ENCODE measurements at places on chromosomes 3 and 15.

DNA sequence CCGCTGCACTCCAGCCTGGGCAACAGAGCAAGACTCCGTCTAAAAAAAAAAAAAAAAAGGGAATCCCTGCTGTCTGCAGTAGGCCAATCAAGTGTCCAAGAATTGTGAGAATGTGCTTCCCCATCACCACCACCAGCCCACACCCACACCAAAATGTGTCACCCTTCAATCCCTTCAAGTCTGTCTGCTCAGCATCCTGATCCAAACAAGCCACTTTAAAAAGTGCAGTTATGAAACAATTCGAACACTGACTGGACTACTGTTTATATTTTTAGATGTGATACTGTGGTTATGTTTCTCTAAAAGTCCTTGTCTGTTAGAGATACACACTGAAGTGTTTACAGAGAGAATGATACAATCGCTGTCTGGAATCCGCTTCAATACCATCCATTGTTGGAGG is 78.1 kb upstream of the CGNL1 start:
- no peak for DNase-seq

GRCh38 chr3:141643796-141644195 is 94.3 kb upstream of the RNF7 start:
- DNase-seq = no peak

DNA sequence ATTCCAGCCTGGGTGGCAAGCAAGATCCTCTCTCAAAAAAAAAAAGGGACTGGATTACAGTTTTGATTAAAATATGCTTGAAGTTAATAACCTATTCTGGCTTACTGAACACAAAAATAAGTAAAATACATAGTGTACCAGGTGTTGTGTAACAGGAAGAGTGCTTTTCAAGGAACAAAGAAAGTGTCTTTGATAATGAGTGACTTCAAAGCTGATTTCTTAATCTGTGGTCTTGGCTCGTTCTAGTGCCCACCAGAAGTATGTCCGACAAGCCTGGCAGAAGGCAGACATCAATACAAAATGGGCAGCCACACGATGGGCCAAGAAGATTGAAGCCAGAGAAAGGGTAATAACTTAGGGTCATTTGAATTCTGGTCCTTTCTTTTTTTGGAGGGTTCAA is 4.0 kb downstream of the RPL14 start:
- no peak for DNase-seq

DNA sequence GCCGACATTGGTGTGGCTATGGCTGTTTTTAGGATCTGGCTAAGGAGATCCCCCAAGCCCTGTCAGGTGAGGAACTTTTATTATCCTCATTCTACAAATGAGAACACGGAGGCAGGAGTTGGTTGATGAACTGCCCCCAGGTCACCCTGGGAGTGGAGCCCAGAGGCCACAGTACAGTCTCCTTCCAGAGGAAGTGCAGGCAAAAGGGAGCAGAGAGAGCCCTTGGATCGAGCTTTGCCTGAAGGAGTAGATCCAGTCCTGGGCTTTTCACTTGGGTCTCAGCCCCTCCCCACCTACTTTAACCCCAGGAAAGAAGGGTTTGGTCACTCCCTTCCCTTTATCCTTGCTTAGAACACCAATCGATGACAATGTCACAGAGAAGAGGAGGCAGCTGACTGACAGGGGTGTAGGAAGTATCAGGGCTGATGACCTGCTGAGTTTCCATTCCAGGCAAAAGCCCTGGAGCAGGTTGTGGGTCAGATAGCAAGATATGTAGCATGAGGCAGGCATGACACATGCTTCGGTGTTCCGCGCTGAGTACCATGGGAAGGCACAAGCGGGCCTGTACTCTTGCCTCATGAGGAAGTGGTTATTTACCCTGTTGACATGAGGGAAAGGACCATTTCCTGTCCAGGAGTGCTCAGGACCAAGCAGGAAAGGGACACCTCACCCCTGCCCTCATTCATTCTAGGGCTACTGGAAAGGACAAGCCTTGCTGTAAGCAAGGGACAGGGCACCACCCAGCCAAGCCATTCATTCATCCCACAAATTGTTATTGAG is 5.8 kb upstream of the PLA2G4D start:
- DNase-seq = no peak

- no peak for DNase-seq
Measured at GRCh38 chr3:33513262-33513863, 73.2 kb upstream of the UBP1 start.

- no peak for DNase-seq
Measured at GRCh38 chr3:45008117-45008516, 18.0 kb upstream of the CLEC3B start.

DNA sequence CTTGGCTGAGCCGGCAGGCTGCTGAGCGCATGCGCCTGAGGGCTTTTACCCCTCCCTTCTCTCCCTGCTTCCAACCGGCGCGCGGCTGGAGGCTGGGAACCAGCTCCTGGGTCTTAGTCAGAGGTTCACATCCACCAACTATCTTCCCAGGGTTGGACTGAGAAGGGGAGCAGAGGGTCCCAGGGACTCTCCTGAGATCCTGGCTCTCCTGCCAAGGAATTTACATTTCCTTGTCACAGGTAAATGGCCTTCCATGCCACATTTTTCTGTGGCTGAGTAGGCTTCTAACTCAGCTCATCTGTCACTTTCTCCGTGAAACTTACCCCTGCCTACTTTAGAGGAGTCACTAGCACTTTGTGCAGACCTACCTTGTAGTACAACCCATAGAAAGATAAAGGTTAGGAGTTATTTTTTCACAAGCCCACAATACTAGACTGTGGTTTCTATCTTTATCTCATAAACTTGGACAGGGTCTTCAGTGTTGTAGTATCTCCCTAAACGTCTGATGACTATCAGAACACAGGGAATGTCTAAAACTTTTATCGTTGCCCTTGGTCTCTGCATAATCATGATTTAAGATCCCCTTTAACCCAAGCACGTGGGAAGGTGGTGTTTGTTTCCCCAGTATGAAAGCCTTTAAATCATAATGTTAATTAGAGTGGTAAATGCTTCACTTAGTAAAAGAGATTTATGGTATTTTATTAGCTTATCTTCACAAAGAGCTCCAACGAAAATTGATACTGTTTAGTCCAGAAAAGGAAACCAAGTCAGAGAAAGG is 638 bp upstream of the TBC1D5 start:
- DNase-seq = no peak

DNA sequence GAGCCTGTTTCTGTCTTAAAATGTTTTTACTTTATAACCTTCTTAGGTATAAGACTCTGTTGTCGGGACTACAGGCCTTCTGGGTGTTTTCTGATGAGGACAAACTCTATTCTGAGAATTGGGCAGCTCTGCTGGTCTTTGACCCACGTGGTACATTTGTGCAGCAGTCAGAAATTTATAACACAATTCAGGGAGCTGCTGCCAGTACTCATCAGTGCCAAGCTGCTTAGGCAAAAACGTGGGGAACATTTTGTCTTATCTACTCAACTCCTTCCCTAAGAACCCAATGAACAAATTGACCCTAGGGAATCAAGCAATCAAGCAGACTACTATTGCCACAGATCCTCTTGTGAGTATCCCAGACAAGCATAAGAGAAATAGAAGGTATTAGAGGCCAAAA is 180.7 kb upstream of the PDZRN3 start:
- peak; percentile 6 for DNase-seq

DNA sequence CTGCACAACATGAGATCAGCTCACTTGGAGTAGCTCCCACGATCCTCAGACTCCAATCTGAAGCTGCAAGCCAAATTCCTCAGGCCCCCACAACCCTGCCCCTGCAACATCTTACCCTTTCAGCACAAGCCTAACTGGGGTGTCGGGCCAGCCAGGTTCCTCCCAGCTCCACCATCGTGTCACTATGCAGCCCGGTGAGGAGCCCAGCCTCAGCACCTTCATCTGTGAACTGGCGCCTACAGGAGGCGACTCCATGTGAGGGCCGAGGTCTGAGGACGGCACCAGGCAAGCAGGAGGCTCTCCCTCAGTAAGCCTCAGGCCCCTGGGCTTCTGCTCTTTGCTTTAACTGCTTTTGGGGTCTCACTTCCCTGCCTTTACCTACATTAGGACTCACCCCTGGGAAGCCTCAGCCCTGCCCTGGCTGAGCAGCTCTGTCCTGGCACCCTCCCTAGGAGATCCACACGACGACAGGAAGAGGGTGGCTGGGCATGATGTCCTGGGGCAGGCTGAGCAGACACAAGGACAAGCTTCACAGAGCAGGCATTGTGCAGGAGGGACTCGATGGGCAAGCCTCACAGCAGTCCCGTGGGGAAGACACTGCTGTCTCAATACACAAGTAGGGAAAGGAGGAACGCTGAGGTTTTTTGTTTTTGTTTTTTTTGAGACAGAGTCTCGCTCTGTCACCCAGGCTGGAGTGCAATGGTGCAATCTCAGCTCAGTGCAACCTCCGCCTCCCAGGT is 104.6 kb downstream of the ADAMTS17 start:
- no peak for DNase-seq

DNA sequence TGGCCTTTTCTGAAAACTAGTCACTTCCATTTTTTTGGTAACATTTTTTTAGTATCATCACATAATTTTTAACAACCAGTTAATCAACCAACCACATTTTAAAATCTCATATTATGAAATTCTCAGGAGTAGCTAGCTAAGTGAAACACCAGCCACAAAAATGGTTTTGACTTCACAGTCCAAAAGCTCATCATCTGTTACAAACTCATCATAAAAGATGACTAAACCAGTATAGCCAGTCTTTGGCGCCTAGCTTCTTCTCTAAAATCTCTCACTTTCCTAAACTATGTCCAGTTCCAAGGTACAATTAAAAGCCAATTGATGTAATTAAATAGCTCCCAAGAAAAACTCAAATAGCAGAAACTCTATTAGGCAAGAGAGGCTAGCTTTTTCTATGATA is 88.2 kb upstream of the ZNF385D start:
- no peak for DNase-seq

GRCh38 chr15:47949815-47950214 is 171.0 kb upstream of the SLC24A5 start:
- no peak for DNase-seq

DNA sequence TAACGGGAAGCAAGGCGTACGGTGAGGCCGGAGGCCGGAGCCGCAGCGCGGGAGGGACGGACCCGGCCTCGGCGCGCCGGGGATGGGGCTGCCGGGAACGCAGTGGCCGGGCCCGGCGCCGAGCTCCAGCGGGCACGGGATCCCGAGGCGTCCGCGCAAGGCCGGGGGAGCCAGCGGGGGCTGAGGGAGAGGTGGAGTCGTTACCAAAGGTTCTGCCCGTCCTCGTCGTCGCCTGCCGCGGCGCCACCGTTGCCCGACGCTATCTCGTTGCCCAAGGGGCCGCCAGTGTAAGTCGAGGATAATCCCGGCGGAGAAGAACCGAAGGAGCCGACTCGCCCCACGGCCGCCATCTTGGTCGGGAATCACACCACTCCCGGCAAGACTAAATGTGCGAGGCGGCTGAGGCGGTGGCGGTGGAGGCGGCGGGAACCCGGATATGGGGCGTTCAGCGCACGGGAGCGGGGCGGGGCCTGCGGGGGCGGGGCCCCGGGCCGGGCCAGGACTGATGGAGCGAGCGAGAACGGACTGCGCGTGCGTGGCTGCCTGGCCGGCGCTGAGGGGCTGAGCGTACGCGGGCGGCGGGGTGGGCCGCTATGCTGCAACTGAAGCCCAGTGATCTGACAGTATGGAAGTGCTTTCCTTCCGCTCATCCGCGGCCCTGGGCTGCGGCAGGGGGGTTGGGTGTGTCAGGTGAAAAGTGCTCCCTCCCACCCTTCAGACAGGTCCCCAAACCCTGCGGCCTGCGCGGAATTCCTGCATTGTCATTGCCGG is at the start of gene DYNC1LI1:
Gene DYNC1LI1 (minus strand): TSS at position 438 of the 771 bp plus-strand sequence. CDS start 88 bp downstream, at position 350.
- peak; percentile 90 for DNase-seq

GRCh38 chr15:71341811-71342550 is 226.7 kb downstream of the THSD4 start:
- DNase-seq = no peak

DNA sequence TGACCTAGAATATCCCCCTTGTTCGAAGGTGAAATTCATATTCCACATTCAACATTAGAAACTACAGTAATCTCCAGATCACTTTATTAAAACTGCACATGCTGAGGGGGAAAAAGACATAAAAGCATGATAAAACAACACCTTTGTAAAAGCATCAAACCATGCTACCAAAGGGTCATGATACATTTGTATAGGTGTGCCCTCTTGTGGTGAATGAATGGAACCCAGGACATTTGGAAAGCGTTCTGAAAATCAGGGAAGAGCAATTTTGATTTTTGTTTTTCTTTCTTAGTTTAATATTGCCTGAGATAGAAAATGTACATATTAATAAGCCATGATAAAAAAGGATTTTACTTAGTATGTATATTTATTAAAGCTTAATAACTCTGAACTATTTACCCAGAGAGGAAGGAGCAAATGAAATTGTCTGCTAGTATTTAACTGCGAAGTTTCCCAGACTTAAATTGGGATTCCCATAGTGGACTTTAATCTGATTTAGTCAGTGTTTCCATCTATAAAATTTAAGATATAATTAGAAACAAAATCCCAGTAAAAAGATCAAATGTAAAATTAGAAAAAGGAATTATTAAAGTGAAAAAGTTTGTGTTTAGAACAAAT is 105.8 kb upstream of the ARL6 start:
- peak; percentile 53 for DNase-seq

DNA sequence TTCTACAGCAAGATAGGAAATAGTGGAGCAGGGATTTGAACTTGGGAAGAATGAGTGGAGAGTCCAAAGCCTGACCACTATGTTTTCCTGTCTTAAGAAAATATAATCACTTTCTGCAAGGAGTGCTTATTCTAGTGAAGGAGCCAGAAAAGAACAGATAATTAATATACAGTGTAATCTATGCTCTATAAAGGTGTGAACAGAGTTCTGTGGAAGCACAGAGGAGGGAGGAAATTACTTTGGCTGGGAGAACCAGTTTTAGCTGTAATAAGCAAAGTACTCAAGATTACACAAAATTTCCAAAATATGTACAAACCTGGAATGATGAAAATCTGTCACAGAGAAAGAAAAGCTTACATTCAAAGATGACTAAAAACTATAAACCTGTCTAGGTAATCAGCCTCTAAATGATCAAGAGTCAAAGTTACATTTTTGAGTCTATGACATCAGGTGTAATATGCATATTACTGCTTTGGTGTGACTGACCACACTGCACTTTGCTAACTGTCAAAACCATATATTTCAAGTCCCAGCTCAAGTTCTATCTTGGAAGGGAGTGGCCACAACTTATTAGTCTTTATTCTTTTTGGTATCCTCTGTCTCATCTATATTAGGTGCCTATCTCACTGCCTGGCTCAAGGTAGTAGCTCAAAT is 40.7 kb upstream of the MB21D2 start:
- no peak for DNase-seq

DNA sequence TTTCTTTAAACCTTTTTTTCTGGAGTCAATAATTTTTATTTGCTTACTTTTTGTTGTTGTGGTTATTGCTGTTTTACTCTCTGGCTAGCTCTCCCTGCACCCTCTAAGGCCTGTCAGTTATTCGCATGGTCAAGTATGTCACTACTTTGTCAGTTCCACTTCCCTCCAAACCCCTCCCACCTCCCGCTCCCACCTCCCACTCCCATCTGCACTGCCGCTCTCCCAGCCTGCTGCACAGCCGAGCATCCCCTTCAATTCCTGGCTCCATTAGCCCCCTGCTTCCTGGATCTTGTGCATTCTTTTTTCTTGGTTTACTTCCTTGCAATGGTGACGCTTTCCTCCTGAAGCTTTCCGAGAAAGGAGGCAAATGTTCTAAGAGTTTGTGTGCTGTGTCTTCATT is 218.0 kb downstream of the XXYLT1 start:
- no peak for DNase-seq

- no peak for DNase-seq
Measured at GRCh38 chr3:128482666-128483656, 10.0 kb downstream of the GATA2 start.

GRCh38 chr15:39453620-39454019 is 127.3 kb upstream of the THBS1 start:
- no peak for DNase-seq

GRCh38 chr15:68192117-68192516 is 13.0 kb downstream of the CALML4 start:
- no peak for DNase-seq

Measured in cerebellar cortex (tissue), 1 donor.